RWPE1 (cell line): ENCODE measurements at places on chromosomes 4 and X.

GRCh38 chr4:150173982-150174398 lies 95.7 kb downstream of the DCLK2 start:
- no peak for DNase-seq

DNA sequence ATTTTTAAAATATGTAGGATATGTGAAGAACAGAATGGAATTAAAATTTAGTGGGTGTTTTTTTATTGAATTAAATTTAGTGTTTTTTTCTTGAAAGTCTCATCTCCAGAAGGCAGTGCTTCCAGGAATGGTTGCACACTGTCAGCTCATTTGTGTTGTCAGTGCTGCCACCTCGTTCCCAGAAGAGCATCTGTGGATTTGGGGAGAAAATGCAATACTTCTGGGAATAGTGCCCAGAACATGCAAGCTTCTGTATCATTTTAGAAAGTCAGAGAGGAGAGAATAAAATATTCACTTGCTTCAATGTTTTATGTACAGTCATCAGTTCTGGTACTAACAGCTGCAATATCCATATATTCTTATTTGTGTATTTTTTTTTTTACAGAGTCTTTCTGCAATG lies 608.8 kb downstream of the PCDH7 start:
- DNase-seq: no peak

- no peak for DNase-seq
These were observed at the start of gene MAGEA10 for GRCh38 chrX:152138388-152138784. MAGEA10 (minus strand) TSS chrX:152138577; CDS start chrX:152135620, 2,957 bp downstream.

DNA sequence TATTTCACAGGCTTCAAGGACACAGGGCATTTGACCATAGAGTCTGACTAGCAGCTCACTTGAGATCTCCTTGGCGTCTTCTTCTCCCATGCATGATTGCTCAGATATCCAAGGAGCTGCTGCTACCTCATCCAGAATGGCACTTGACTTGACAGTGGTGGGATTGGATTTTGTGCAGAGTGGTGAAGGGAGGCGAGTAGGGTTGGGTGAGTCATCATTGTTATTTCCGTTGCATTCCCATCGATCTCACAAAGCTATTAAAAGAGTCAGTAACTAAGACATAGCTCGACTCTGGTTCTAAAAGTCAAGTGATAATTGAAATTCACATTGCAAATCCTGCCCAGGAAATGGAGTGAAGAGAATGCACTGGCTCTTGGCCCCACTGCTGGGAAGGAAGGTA lies 27.7 kb downstream of the NHSL2 start:
- no peak for DNase-seq

- no peak for DNase-seq
These were observed 1729.3 kb downstream of the C4orf33 start for GRCh38 chr4:130825284-130825683.

DNA sequence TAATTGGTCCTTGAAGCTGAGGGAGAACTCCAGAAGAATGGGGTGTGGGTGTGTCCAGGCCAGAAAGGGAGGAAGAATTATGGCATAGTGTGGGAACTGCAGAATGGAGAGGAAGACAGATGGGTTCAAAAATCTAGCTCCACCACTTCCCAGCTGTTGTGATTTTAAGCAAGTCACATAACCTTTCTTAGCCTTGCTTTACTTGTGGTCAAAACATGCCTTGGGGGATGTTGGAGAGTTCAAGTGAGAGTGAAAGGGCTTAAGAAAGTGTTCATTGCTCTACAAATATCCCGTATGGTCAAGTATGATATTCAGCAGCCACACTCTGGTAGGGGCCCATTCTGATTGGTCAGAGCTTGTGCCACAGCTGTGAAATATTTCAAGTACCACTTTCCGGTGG lies 15.0 kb upstream of the STARD8 start:
- no peak for DNase-seq
